ENCODE measurements at places on chromosomes 7 and 10.
A peak's percentile ranks its signal among the peaks of the same experiment; 100 is the strongest.

- no peak for DNase-seq
These were observed 16.5 kb upstream of the GIMAP2 start for GRCh38 chr7:150668977-150669376.

GRCh38 chr10:103598654-103599115 is 105.2 kb downstream of the NEURL1 start:
- no peak for DNase-seq

GRCh38 chr7:107810626-107811025 is 7.6 kb upstream of the SLC26A3 start:
- DNase-seq = no peak

- no peak for DNase-seq
These were observed 61.2 kb downstream of the SH3PXD2A start for GRCh38 chr10:103793920-103794883.

GRCh38 chr7:101985057-101985902 is 167.9 kb downstream of the CUX1 start:
- no peak for DNase-seq

- DNase-seq = no peak
These were observed 141.5 kb upstream of the CAV2 start for GRCh38 chr7:116357781-116358670.

DNA sequence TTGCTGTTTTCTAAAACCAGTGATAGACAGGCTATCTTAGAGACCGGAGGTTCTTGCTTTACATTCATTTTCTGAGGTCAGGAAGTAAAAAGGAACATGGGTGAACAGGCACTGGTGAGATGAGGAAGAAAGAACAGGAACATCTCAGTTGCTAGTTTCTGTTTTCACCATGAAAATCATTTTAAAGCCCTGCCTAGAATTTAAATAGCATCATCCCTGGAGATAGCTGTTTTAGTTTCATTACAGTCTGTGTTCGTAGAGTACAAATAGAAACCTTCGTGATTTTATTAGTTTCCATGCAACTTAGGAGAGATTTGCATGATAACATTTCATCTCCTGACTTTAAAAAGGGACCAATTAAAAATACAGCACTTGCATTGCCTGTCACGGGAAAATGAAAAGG is 14.7 kb downstream of the KCNMA1 start:
- DNase-seq = no peak

DNA sequence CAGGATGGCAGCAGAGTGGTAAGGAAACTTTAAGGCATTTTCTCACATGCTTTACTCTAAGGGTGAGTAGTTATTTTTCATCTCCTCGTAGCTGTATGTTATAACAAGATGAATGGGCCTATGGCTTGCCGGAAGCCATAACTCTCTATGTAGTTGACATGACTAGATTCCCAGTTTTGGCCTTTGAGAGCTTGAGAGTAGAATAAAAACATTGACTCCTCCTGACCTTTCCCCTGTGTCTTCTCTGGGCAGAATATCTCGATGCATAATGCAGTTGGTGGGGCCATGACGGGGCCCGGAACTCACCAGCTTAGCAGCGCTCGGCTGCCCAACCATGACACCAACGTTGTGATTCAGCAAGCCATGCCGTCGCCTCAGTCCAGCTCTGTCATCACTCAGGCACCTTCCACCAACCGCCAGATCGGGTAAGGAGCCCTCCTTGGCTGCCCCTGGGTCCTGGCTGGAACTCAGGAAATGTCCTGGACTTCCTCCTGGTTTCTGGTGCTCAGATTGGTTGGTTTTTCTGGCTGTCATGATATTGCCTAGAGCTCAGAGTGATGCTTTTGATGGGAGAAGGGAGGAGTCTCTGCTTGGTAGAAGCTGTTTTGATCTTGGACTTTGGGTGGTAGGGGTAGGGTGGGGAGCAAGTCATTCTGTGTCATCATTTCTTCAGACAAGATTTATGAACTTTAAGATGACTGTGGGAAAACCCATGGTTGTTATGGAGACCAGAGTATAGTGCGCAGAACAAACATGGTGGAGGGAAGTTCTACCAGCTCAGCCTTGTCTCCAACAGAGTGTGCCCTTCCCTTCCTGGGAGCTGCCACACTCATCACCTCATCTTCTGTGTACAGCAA is 158.0 kb downstream of the CREB5 start:
- no peak for DNase-seq

GRCh38 chr10:99845837-99846382 is 63.5 kb downstream of the ABCC2 start:
- peak; percentile 57 for DNase-seq

DNA sequence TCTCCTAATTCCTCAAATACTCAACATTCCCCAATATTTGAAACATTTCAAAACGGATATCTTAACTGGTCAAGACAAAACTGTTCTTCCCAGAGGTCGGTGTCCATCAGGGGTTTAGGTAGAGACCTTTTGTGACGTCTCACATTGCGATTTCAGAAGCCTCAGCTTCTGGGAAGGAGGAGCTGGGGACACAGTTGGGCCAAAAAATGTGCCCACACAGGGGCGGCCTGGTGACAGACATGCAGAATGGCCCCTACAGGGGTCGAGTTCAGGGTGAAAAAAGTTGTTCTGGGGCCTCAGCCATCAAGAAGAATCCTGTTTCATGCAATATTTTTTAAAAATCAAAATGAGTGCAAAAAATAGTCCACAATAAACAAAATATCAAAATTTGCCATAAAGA is 108.7 kb upstream of the PFKP start:
- no peak for DNase-seq

DNA sequence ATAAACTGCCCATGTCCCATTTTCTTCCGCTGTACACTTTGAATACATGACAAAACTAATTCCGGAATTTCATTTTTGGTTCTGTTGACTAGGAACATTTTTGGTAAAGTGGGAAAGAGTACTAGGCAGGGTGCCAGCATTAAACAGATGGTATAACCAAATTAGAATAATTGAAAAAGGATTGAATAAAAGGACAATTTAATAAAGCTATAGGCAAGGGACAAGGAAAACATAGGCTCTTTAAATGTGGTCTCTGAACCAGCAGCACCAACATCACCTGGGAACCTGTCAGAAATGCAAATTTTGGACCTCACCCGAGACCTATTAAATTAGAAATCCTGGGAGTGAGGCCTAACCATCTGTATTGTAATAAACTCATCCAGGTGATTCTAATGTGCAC is 376.9 kb downstream of the LRRTM3 start:
- no peak for DNase-seq

DNA sequence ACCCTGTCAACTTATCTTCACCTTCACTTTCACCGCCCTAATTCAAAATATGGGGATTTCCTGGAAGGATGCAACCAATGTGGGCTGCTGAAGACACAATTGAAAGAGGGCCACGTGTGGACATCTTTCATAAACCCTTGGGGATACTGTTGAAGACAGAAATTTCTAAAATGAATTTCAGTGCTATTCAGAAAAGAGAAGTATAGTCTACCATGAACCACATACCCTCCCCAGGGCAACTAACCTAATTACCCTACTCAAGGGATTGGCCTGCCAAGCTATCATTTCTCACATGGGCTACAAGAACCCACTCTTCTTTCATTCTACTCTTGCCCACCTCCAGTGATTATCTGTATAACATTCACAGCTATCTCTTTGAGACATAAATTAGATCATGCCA is 226.0 kb downstream of the PHTF2 start:
- no peak for DNase-seq

DNA sequence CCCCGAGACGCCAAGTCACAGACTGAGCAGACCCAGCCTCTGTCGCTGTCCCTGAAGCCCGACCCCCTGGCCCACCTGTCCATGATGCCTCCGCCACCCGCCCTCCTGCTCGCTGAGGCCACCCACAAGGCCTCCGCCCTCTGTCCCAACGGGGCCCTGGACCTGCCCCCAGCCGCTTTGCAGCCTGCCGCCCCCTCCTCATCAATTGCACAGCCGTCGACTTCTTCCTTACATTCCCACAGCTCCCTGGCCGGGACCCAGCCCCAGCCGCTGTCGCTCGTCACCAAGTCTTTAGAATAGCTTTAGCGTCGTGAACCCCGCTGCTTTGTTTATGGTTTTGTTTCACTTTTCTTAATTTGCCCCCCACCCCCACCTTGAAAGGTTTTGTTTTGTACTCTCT is 215.6 kb downstream of the TCF7L2 start:
- DNase-seq = no peak

DNA sequence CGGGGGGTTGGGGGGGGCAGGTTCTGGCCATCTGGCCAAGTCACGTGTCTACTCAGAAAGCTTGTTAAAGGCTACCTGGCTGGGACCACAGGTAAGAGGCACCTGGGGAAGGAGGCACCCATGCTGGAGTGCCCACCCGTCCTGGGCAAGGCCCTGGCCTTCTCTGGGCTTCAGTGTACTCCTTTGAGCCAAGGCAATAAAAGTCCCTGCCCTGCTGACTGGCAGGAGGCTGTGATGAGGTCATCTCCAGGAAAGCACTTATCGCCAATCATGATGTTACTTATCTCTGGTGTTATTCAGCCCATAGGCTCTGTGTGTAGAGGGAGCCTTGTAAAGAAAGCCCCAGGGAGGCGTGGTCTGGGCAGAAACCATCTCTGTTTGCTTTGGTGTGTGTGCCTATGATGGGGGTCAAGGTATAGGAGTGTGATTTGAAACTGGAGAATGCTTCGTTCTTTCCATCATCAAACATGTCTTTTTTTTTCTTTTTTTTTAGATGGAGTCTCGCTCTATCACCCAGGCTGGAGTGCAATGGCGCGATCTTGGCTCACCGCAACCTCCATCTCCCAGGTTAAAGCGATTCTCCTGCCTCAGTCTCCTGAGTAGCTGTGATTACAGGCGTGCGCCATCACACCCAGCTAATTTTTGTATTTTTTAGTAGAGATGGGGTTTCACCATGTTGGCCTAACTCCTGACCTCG is 2.5 kb upstream of the CLDN4 start:
- no peak for DNase-seq

DNA sequence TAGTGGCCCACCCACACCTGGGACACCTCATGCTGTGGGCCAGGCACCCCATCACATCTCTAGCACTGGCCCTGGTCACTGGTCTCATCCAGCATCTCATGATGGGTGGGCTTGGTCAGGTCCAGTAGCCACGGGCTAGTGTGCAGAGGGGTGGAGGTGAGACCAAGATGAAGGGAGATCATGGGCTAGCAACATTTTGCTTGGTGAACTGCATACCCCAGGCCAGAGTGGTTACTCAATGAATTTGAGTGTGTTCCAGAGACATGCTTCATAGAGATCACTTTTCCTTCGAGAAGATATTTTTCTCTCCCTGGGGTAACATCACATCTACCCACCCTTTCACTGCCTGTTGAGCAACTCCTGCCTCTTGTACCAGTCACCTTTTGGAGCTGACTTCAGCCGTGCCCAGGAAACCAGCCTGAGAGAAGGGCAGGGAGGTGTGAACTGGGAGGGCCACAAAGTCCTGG is 44.2 kb downstream of the MINDY4 start:
- DNase-seq = no peak

GRCh38 chr10:74949034-74949832 is 122.8 kb downstream of the KAT6B start:
- DNase-seq = no peak

DNA sequence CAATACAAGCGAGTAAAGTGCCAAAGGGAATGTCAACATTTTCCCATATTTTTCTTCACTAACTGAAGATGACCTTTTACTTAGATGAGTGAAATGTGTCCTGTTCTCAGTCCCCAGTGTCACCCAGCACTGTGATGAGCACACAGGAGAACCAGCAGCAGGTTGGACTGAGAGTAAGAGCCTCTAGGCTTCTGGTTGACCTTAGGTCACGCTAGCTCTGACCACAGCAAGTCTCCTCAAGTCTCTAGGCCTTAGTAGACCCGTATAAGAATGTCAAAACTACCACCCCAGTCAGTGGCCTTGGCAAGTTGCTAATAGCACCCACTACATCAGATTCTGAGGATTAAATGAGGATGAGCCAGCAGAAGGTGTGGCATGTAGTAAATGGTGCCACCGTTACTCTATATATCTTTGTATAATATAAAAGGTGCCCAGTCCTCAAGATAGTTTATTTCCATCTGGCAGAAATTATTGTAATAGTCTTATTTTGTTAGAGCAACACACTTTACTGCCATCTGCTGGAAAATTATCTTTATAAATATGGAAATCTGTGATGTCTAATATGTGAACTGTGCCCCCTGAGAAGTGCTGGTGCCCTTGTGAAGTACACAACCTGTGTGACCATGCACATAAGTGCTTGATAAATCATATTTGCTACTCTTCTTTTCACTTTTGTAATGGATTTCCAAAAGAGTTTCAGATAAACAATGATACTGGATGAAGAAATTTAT is 75.7 kb downstream of the SPAG6 start:
- DNase-seq = no peak

DNA sequence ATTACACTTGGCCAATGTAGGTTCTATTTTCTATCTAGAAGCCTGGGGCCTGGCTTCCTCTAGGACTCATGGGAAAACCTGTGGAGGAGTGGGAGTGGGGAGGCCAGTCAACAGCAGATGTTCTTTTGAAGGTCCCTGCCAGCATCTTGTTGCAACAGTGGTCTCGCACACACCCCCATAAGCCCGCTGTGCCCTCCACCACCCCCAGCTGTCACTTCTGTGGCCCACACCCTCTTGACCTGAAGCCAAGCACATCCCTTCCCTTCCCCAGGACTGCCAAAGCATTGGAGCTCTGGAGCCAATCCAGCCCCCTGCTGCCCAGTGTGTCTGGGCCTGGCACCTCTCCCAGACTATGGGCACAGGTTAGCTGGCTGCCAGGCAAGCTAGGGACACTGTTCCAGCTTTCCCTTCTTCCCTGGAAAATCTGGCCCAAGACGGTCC is 1.9 kb upstream of the STX1A start:
- no peak for DNase-seq

DNA sequence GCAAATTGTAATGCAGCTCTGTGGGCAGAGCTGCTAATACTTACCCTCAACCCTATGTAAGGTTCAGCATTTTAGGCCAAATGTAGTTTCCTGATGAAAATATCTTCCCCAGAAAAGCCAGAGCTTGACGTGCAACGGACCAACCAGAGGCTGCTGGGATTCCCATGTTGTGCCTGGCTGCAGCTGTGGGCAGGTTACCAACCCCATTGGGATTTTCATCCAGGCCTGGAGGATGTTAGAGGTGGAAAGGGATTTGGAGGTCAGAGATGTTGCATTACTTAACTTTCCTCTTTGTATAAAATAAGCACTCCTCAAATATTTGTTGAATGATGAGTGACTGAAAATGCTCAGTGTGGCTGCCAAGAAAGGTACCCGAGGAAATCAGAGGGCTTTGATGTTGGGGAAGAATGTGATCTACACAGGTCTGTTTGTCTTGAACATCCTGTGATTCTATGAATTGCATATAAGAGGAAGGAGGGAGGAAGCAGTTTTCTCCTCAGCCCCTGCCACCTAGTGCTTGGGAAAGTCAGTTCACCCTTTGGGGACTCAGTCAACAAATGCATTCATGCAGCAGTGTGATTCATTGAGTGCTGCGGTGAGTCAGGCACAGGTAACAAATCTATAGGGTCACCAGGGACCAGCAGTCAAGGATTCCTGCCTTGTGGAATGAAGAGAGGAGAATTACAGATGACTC is 487.2 kb downstream of the RPS24 start:
- DNase-seq = peak; percentile 6
